ENCODE measurements at places on chromosomes 12 and 14.
A peak's percentile ranks its signal among the peaks of the same experiment; 100 is the strongest.

GRCh38 chr12:115437061-115437567 is 753.1 kb upstream of the TBX3 start:
- DNase-seq: no peak

GRCh38 chr14:33218026-33218425 is 279.3 kb downstream of the NPAS3 start:
- DNase-seq: no peak

DNA sequence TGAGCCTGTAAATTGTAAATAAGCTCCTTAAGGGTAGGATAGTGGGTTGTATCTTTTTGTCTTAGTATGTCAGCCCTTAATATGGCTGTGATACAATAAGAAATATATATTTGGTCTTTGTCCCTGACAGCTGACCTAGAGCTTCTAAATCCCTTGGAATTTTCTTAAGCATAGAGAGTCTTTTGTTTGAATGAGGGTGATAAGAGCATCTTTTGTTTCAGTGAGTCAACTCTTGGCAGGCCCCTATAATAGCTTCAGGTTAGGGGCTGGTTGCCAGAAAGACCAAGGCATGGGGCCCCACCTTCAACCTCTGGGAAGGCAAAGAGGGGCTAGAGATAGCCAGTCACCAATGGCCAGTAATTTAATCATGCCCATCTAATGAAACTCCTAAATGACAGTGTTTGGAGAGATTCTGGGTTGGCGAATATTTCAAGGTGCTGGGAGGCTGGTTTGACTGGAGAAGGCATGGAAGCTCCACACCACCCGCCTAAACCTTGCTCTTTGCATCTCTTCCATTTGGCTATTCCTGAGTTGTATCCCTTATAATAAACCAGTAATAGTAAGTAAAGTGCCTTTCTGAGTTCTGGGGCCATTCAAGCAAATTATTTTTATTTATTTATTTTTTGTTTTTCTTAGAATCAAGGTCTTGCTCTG is 10.5 kb downstream of the PALS1 start:
- no peak for DNase-seq

- DNase-seq: no peak
These were observed 81.4 kb downstream of the CRACR2A start for GRCh38 chr12:3671330-3672112.

DNA sequence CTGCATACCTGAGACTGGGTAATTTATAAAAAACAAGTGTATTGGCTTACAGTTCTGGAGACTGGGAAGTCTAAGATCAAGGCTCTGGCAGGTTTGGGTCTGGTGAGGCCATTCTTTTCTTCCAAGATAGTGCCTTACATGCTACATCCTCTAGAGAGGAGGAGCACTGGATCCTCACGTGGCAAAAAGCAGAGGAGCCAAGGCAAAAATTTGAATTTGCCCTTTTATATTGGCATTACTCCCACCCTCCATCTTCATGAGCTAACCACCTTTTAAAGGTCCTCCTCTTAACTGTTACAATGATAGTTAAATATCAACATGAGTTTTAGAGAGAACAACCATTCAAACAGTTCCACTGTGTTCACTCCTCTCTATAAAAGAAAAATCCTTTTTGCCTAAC is 286.3 kb upstream of the SEL1L start:
- no peak for DNase-seq

DNA sequence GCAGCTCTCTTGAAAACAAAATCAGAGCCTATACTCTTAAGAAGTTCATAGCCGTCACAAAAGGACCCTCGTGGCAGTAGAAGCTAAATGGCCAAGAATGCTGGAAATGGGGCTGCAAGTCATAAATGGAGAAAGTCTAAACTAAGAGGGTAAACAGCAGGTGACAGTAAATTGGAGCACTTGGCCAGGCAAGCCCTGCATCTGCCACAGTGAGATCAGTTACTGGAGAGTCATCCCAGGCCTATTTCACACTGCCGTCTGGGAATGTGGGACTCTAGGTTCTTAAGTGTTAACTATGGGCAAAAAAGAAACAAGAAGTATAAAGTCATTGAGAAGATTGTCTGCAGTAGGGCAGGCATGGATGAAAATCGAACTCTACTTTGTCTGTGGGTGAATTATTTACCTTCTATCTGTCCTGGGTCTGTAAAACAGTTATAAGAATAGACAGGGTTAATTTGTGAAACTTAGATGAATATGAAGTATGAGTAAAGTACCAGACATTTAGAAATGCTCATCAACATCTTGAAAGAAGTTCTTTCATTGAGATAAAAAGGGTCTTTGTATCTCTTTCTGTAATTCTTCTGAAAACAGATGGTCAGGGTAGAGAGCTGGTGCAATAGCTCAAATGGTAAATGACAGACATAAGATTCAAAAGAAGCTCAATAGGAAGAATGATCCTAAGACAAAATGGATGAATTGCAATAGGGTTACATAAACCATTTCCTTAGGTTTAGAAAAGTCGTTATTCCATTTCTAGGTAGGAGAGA is 792.5 kb downstream of the DIO2 start:
- no peak for DNase-seq

DNA sequence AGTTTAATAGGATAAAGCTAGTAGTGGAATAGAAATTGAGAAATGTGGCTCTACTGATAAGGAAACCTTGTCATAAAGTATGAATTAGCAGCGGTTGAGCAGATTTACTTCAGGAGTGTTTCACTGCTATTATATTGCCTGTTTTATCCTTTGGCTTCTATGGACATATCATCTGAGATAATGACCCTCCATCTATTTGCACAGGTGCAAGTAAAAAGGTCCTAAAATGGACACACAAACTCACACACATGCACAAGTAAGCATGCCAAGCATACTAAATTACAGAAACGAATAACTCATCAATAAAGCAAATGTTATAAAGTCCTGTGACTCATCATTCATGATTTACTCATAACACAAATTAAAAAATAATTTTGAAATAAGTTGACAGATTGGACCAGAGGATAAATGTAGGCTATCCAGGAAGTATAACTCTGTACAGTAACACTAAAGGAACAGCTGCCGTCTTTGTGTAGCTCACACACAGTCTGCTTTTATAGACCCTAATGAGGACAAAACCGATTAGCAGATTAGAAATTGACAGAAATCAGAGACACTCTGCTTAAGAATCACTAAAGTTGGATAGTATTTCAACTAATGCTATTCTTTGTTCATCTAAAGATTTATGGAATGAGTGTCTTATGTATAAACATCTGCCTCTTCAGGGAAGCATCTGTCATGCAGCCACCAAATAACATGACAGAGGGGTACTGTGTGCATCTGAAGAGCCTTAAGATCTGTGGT is 73.9 kb downstream of the SYT1 start:
- no peak for DNase-seq

DNA sequence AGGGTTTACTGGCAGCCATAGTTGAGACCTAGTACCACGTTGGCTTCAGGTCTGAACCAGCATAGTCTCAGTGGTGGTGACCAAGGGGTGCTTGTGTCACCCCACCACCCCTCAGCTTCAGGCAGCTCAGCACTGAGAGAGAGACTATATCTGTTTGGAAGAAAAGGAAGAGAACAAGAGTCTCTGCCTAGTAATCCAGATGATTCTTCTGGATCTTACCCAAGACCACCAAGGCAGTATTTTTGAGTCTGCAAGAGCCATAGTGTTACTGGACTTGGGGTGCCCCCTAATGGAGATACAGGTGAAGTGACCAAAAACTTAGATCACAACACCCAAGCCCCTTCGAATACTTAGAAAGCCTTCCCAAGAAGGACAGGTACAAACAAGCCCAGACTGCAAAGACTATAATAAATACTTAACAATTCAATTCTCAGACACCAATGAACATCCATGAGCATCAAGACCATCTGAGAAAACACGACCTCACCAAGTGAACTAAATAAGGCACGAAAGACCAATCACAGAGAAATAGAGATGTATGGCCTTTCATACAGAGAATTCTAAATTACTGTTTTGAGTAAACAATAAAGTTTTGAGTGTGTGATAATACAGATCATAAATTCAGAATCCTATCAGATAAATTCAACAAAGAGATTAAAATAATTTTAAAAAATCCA is 107.0 kb downstream of the HELB start:
- DNase-seq: peak; percentile 15

DNA sequence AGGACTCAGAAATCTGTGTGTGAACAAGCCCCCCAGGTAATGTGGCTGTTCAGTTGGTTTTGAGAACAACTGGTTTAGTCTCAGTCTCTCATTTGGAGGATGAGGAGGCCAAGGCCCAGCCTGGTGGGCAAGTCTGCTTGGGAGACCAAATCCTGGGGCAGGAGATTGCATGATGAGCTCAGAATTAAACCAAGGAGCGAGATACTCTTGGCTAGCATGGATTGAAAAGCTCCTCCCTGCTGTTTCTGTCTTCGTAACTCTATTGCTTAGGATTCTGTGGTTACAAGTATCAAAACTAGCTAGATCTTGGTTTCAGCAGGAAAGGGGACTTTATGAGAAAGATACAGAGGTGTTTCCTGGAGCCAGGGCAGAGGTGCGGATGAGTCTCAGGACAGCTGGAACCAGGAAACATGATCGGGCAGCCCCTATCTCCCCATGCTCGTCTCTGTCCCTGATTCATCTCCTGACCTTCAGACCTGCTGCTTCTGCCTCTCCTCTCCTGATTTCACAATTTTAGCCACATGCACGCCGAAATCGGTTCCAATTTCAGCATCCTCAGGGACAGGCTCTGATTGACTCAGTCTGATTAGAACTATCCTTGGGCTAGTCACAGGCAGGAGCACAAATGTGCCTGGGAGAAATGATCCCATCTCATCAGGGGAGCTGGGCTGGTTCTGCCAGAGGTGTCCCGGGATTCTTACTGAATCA is 40.2 kb upstream of the RIN3 start:
- DNase-seq: no peak

- no peak for DNase-seq
These were observed 76.9 kb downstream of the SMOC1 start for GRCh38 chr14:69955855-69956845.

GRCh38 chr12:125794401-125794800 is 729.2 kb downstream of the AACS start:
- no peak for DNase-seq

- no peak for DNase-seq
These were observed 2.9 kb downstream of the CDKN1B start for GRCh38 chr12:12720052-12720451.

DNA sequence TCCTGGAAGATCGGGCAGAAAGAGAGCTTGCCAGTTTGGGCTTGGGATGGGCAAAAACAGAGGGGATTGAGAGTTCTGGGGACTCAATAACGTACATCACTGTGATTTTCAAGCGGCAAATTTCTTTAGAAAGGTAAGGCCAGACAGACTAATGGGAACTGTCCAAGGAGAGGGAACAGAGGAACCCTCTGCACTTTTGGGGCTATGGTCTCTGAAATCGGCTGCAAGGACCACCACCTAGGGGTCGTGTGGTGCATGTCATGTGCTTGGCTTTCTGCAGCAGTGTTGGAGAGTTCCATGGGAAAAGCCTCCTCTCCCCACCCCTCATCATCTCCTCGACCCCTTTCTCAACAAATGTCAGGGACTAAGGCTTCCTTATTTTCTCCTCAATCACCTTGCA is 79.6 kb downstream of the PPM1A start:
- peak; percentile 67 for DNase-seq

GRCh38 chr12:96033549-96034389 is 1.6 kb downstream of the LTA4H start:
- DNase-seq: no peak

DNA sequence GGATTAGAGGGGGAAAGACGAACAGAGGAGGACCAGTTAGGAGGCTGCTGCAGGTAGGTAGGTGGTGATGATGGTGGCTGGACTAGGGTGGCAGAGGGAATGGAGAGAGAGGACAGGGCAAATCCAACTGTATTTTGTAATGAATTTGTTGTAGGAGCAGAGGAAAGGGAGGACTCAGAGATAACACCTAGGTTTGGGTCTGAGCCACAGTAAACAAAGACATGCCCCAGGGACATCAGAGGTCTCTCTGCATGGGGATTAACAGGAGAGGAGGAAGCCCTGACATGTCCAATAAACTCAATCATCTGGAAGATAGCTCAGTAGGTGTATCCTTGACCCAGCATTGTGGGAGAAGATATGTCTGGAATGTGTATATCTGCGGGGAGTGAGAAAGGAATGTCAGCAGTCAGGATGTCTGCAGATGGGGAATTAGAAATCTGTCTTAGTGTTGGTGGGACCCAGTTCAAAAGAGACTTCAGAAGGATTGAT is 4.7 kb upstream of the SLC48A1 start:
- no peak for DNase-seq

DNA sequence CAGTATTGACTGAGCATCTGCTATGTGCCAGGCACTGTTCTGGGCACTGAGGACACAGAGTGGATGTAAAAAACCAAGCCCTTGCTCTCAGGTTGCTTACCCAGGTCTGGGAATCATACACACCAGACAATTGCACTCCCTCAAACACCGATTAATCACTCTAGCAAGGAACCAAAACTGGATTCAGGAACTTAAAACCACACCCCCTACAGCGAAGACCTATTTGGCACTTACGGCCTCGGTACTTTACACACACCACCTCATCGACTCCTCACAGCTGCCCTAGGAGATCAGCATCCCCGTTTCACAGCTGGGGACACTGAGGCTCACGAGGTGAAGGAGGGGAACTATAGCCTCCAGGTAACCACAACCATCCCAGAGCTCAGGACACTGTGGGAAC is 1.6 kb downstream of the GLTP start:
- no peak for DNase-seq

- DNase-seq: peak; percentile 13
These were observed 430.0 kb downstream of the ETNK1 start for GRCh38 chr12:23055004-23055403.

GRCh38 chr12:96198965-96199364 is 4.8 kb downstream of the ELK3 start:
- no peak for DNase-seq

GRCh38 chr12:98419795-98420404 is 95.5 kb upstream of the TMPO start:
- DNase-seq: no peak

GRCh38 chr12:49920241-49920914 is 16.7 kb upstream of the FAIM2 start:
- no peak for DNase-seq

GRCh38 chr14:104874110-104874531 is 9.1 kb downstream of the CEP170B start:
- no peak for DNase-seq

DNA sequence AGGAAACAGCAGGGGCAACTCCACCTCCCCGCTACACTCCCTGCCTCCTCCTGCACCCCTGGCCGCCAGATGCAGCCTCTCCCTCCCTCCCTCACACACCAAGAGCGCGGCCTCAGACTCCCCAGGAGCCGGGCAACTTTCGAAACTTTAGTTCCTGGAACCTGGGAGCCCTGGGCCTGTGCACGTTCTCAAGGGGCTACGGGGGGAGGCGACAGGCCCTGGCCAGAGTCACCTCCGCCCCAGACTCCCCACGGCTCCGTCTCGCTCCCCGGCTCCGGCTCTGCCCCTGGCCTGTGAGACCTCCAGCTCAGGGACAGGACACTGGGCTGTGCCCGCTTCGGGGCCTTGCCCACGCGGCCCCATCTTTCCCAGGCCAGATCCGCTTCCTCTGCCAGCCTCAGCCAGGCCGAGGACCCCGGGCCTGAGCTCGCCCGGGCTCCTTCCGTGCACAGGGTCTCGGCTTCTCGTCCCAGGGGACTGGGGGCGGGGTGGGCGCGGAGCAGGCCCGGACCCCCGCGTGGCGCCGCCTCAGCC is 5.5 kb downstream of the AMN start:
- DNase-seq: peak; percentile 87

- DNase-seq: peak; percentile 87
These were observed 5.7 kb upstream of the NOS1 start for GRCh38 chr12:117367006-117367638.

- no peak for DNase-seq
These were observed 7.6 kb downstream of the ARHGEF40 start for GRCh38 chr14:21077672-21078071.

GRCh38 chr14:35155962-35156361 is 33.6 kb downstream of the PRORP start:
- DNase-seq: peak; percentile 19
